A549 treated with Hydrocortisone at 1 μM for 4 hours (cell line): ENCODE measurements at places on chromosomes 4 and X. TPM values are rescaled to one million over a fixed set of nuclear protein-coding genes. Genes with fewer than 3 reads are reported as not detected.

Gene CDKL2
- total RNA-seq: 0.47 to 0.97 TPM (median 0.63 TPM) in 5 replicates

Gene ARHGAP6
- 0.05 TPM in 1 of 5 replicates, not detected in the others for total RNA-seq

Gene XAGE1A
- 7.3 to 39.6 TPM (median 16.0 TPM) in 5 replicates for total RNA-seq

Gene USP26
- not detected in 5 replicates for total RNA-seq

Gene GNRHR
- total RNA-seq: not detected in 5 replicates

Gene RHOH
- total RNA-seq: 0.09 to 0.32 TPM (median 0.21 TPM) in 5 replicates

Gene RTL3
- 0.06 to 0.14 TPM (median 0.08 TPM) in 5 replicates for total RNA-seq

Gene FAT4
- total RNA-seq: 1.3 to 3.0 TPM (median 1.8 TPM) in 5 replicates

Gene CPZ
- total RNA-seq: 0.15 to 0.35 TPM (median 0.24 TPM) in 5 replicates

Gene ANKRD50
- total RNA-seq: 3.4 to 7.5 TPM (median 5.6 TPM) in 5 replicates

Gene LONRF3
- 3.0 to 3.6 TPM (median 3.4 TPM) in 5 replicates for total RNA-seq

Gene PPARGC1A
- total RNA-seq: 0.02 to 0.12 TPM (median 0.03 TPM) in 5 replicates

Gene DRD5
- 0.03 TPM in 1 of 5 replicates, not detected in the others for total RNA-seq

Gene CENPVL2
- not detected in 5 replicates for total RNA-seq

Gene CLGN
- total RNA-seq: 4.6 to 6.6 TPM (median 5.2 TPM) in 5 replicates

Gene HTT-AS
- not detected in 5 replicates for total RNA-seq

Gene PCDH11X
- total RNA-seq: not detected in 5 replicates

Gene MAGEA1
- 0.05 to 0.09 TPM (median 0.06 TPM) in 4 of 5 replicates, not detected in the other for total RNA-seq

Gene ADH7
- not detected in 5 replicates for total RNA-seq

Gene MTNR1A
- 0.33 to 0.60 TPM (median 0.43 TPM) in 5 replicates for total RNA-seq

Gene FAM47A
- total RNA-seq: not detected in 5 replicates

Gene CABS1
- not detected in 5 replicates for total RNA-seq

Gene TKTL2
- not detected in 5 replicates for total RNA-seq

Gene KLF8
- 0.02 to 0.06 TPM (median 0.03 TPM) in 4 of 5 replicates, not detected in the other for total RNA-seq

Gene TEX28
- total RNA-seq: not detected in 5 replicates

Gene FATE1
- not detected in 5 replicates for total RNA-seq

Gene VCX
- not detected in 5 replicates for total RNA-seq

Gene ODAPH
- total RNA-seq: not detected in 5 replicates

Gene MAGEA4
- not detected in 5 replicates for total RNA-seq

Gene BEX5
- total RNA-seq: not detected in 5 replicates

Gene VCX3B
- not detected in 5 replicates for total RNA-seq

Gene PRDM8
- total RNA-seq: 0.10 to 0.46 TPM (median 0.17 TPM) in 5 replicates

Gene TEX11
- not detected in 5 replicates for total RNA-seq

Gene CXorf49
- total RNA-seq: not detected in 5 replicates

Gene SERPINA7
- not detected in 5 replicates for total RNA-seq

Gene FRG2
- total RNA-seq: 0.07 to 0.08 TPM in 2 of 5 replicates, not detected in the others

Gene SLC9B1
- total RNA-seq: 0.10 TPM in 1 of 5 replicates, not detected in the others

Gene ZFP92
- total RNA-seq: 0.52 to 0.62 TPM (median 0.56 TPM) in 5 replicates
